ENCODE measurements at places on chromosomes 5 and 9. TPM values are rescaled to one million over a fixed set of nuclear protein-coding genes. Genes with fewer than 3 reads are reported as not detected.

GRCh38 chr5:30438785-30439184 is 754.7 kb upstream of the CDH6 start:
- no peak for DNase-seq

DNA sequence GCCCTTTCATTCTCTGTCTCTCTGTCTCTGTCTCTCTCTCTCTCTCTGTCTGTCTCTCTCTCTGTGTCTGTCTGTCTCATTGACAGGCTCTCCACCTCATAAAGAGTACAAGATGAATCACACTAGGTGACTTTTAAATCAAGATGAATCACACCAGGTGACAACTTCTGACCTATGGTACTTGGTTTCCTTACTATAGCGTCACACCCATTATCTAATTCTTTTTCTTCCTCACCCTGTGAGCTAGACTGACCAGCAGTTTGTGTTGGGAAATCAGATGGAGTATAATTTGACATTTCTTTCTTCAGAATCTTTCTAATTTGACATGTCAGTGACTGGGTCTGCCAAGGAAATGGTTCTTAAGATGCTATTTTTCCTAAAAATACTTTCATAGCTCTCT is 232.9 kb downstream of the ARRDC3 start:
- DNase-seq = no peak

DNA sequence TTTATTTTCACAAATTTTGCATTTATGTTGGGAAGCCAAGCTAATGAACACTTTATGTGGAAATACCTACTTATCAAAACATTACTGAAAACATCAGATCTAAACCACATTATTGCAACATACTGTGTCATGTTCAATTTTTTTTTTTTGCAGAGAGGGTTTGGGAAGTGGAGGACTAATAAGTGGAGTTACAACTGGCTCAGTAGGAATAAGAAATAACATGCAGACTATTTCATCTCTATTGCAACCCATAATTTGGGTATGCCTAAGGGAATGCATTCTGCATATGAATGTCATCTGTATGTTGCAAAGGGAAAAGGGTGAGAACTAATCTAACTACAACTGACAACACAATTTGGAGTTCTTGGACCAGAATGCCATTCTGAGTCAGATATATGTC is 41.8 kb downstream of the APC start:
- DNase-seq = peak; percentile 57

DNA sequence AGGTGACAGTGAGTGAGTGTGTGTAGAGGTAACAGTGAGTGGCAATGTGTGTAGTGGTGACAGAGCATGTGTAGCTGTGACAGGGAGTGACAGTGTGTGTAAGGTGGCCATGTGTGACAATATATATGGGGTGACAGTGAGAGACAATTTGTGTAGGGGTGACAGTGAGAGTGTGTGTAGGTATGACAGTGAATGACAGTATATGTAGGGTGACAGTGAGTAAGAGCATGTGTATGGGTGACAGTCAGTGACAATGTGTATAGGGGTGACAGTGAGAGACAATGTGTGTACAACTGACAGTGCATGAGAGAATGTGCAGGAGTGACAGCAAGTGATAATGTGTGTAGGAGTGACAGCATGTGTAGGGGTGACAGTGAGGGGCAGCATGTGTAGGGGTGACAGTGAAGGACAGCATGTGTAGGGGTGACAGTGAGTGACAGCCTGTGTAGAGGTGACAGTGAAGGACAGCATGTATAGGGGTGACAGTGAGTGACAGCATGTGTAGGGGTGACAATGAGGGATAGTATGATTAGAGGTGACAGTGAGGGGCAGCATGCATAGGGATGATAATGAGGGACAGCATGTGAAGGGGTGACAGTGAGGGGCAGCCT is 10.1 kb upstream of the GAPT start:
- no peak for DNase-seq

GRCh38 chr9:107717529-107718314 is 228.2 kb upstream of the KLF4 start:
- no peak for DNase-seq

The SRD5A1 gene
- 27.6 TPM for total RNA-seq

The FGF10 gene
- not detected for total RNA-seq

The SLC25A2 gene
- total RNA-seq = 0.25 TPM

The TNFSF8 gene
- not detected for total RNA-seq

The SCGB3A1 gene
- not detected for total RNA-seq
